IMR-90 (cell line): ENCODE measurements at places on chromosomes 3 and 15. TPM values are rescaled to one million over a fixed set of nuclear protein-coding genes. Genes with fewer than 3 reads are reported as not detected.

Gene CLDN16
- under 0.01 TPM in 2 replicates for total RNA-seq

Gene NEO1
- 16.3 and 18.3 TPM in 2 replicates for total RNA-seq

Gene CAMK2N2
- not detected in 2 replicates for total RNA-seq

Gene SLC24A5
- not detected in 2 replicates for total RNA-seq

Gene SETMAR
- 17.8 and 18.1 TPM in 2 replicates for total RNA-seq

Gene SLC12A1
- total RNA-seq = not detected in 2 replicates

Gene CHRM5
- total RNA-seq = under 0.01 TPM in 2 replicates

Gene ERICH6
- total RNA-seq = under 0.01 TPM in 1 of 2 replicates, not detected in the other

Gene PLSCR4
- 2.8 and 3.8 TPM in 2 replicates for total RNA-seq

Gene CPNE9
- total RNA-seq = not detected in 2 replicates

Gene AGBL1
- total RNA-seq = not detected in 2 replicates

Gene WDR93
- total RNA-seq = not detected in 2 replicates

Gene FAM43A
- total RNA-seq = 3.0 and 3.1 TPM in 2 replicates

Gene HIGD1A
- 86.6 and 201 TPM in 2 replicates for total RNA-seq

Gene CD47
- total RNA-seq = 52.0 and 110 TPM in 2 replicates

Gene WNT7A
- total RNA-seq = not detected in 2 replicates

Gene TMCO5A
- total RNA-seq = not detected in 2 replicates

Gene SPTSSB
- total RNA-seq = not detected in 2 replicates

Gene SERINC4
- total RNA-seq = under 0.01 TPM in 1 of 2 replicates, not detected in the other

Gene ARRDC4
- total RNA-seq = 9.1 and 10.6 TPM in 2 replicates

Gene GOLGA6L9
- 0.90 and 1.1 TPM in 2 replicates for total RNA-seq

Gene GPR160
- 0.18 and 0.28 TPM in 2 replicates for total RNA-seq

Gene PIF1
- total RNA-seq = 3.9 and 5.3 TPM in 2 replicates

Gene FSIP1
- 0.18 and 0.56 TPM in 2 replicates for total RNA-seq

Gene RTP1
- not detected in 2 replicates for total RNA-seq

Gene TM4SF1
- 232 and 366 TPM in 2 replicates for total RNA-seq

Gene CLEC3B
- total RNA-seq = 1.9 and 3.6 TPM in 2 replicates

Gene LDHAL6B
- total RNA-seq = not detected in 2 replicates

Gene CSTA
- total RNA-seq = not detected in 2 replicates

Gene VEPH1
- 99.4 and 130 TPM in 2 replicates for total RNA-seq

Gene RETNLB
- not detected in 2 replicates for total RNA-seq
